ENCODE measurements at places on chromosomes 13 and 19.

DNA sequence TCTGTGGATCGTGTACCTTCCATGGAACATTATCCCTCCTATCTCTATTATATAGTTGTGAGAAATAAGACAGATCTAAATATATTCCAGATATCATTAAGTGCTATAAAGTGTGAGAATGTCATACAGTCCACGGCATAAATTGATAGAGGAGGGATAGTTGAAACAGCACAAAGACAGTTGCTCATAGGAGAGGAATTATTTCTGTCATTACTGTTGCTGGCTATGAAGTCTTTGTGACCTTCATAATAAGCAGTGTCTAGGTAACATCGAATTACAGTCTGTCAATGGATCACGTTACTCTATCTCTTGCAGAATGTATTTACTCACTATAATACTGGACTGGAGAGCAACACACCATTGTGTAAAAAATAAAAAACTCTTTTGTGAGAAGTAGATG is 671.5 kb upstream of the PCDH20 start:
- DNase-seq, result no peak

DNA sequence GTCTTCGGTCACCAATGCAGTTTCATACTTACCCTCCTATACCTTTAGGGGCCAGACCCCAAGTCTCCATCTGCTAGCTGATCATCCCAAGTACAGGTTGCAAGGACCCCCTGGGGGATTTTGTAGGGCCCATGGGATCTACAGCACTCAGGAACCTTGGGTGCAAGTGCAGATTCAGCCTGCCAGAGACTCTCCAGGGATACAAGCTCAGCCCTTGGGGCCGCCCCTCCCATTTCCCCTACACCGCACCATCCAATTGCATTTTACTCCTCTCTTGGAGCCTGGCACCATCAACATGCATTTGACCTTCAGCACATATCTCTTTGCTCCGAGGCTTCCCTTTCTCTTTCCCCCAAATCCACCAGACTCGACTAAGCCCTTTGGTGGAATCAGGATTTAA is 154.7 kb upstream of the ZNF536 start:
- DNase-seq, result no peak

DNA sequence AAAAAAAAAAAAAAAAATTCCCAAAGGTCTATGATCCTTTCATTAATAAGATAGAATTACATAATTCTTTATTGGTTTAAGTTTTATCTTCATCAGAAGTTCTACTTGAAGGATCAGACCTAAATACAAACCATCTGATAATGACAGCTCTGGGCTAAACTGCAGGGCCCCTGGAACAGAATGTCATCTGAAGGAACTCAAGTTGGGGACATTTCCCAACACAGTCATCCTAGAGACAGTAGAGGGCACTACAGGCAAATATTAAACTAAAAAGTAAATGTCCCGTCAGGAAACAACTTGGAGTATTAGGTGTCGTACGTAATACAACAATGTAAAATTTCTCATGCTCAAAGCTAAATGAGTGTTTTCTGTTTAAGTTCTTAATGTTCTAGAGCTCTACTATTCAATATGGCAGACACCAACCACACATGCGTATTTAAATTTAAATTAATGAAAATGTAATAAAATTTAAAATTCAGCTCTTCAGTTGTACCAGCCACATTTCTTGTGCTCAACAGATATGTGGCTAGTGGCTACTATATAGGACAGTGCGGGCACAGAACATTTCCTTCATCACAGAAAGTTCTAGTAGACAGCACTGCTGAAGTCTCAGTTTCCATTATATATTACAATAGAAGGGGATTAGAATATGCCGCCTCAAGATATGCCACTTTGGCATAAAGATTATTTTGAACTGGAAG is 21.8 kb upstream of the NAXD start:
- peak; percentile 66 for DNase-seq

GRCh38 chr13:96397807-96398206 is 307.9 kb downstream of the HS6ST3 start:
- DNase-seq, result no peak

GRCh38 chr13:24097667-24098066 is 62.9 kb upstream of the SPATA13 start:
- no peak for DNase-seq

DNA sequence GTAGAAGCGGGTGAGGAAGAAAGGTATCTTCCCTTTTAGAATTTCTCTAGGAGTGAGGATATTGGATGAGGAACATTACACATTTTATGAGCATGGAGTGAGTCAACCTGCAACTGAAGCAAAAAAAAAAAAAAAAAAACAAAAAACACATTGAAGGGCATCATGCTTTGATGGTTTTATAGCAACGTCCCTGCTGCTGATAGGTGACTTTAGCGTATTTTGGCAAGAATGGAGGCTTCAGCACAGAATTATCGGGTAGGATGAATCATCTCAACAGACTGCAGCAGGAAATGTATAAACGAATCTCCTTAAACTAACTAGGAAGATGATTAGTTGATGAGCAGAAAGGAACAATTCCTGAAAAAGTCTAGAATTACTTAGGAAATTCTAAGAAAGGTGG is 1359.6 kb upstream of the ATXN8OS start:
- no peak for DNase-seq

DNA sequence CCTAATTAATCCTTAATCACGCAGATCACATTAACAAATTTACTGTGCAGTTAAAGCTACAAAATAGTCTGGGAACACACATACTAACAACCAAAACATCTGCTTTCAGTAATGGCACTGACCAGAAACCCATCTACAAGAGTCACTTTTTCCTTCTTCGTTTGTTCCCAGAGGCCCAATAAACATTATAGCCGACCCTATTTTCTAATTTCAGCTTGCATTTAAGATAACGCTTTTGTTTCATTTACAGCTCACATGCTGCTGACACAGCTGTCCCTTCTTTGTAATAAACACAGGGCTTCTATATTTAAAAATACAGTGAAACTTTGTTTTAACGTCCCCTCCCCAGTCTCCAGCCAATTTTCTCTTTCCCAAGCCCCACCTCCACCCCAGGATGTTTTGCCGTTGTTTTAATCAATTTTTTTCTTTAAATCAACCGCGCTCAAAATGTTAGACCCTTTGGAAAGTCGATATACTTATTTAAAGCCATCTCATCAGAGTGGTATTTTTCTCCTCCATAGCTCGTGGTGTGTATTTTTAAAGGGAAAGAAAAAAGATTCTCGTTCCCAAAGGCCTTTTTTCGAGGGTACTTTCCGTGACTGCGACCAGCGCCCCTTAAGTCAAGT is 1.7 kb upstream of the WBP4 start:
- no peak for DNase-seq

GRCh38 chr13:72931311-72931710 is 127.5 kb upstream of the KLF5 start:
- DNase-seq, result no peak

GRCh38 chr19:46404055-46404752 is 9.2 kb downstream of the CCDC8 start:
- DNase-seq, result peak; percentile 70

DNA sequence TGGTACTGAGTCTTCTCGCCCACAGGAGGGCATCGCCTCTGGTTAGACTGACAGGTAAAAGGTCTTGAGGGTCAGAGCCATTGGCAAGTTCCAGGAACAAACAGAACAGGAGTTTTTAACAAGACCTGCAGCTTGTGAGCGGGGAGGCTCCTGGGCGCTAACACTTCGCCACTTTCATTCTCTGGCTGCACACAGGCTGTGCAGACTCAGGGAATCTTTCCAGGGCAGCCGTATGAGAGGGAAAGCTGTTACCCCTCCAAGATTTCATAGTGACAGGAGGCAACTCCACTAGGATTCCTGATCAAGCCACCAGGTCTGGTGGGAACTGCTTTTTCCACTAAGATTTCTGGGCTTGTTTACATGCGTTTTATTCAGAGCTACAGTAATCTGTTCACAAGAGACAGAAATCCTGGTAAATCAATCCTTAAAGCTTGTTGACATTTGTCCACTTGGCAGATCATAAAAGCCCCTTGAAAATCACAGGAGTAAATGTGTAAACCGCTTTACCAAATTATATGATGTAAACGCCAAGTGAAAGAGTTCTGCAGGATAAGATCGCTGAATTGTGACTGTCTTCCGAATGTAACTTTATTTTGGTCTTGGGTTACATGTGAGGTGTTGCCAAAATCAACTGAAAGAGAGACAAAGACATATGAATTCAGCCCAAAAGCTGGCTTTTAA is 190.6 kb downstream of the MZT1 start:
- no peak for DNase-seq

DNA sequence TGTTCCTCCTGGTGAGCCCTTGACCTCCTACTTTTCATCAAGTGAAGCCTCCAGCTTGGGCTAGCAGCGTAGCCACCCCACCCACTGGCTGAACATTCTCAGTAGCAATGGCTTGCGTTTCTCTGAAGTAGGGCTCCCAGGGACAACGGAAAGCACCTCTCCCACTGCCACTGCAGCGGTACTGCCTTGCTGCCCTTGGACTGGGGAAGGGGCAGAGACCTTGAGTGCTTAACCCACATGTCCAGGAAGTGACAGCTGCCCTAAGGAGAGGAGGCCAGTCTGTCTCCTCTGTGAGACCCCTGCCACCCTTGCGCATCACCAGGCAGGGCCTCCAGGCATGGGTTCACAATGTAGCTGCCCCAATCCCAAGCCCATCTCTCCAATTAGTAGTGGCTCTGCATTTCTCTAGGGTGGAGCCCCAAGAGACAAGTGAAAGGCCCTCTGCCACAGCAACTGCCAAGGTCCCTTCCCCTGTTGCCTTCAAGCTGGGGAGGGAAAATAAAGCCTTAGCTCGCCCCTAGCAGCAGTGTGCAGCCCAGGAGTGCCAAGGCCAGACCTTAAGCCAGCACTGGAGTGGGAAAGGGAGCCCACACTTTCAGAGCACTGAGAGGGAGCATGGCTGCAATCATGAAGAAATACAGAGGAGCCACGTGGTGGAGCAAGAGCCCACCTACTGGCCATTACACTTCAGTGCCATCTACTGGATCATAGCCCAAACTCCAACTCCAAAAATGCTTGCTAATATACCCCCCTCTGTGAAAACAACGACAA is 175.9 kb upstream of the TRPC4 start:
- DNase-seq, result no peak

DNA sequence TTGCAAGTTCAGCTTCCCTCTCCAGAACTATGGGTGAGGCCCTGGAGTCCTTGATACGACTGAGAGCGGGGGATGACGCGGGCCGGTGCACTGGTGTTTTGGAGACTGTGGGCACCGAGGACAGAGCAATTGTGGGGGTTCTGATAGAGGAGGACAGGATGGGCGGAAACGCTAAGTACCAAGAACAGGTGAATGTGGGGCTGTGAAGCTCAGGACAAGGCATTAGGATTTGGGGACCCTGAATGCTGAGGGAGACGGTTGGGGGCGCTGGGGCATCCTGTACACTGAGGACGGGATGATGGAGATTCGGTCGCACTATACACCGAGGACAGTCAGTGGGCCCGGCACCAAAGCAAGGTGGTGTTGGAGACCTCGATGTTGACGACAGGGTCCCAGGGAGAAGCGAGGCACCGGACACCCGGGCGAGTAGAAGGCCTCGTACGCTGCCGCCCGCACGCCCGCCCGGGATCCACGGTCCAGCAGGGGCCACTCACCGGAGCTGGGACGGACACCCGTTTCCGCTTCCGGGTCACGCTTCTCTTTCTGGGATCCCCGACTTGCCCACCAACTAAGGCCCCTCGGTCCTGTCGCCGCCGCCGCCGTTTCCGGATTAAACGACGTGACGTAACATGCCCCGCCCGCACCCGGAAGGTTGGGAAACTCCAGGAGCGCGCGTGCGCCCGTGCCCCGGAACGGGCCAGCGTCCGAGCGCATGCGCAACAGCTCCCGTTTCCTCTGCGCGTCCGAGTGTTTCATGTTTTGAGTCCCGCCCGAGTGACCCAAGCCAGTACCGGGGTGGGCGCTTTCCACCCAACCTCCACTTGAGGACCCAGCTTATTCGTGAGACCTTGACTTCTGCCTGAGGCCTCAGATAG is at the start of gene CHMP2A:
TSS of gene CHMP2A (minus strand) at position 612 of the 875 bp plus-strand sequence. CDS start 893 bp downstream, outside the sequence.
- DNase-seq, result peak; percentile 97

DNA sequence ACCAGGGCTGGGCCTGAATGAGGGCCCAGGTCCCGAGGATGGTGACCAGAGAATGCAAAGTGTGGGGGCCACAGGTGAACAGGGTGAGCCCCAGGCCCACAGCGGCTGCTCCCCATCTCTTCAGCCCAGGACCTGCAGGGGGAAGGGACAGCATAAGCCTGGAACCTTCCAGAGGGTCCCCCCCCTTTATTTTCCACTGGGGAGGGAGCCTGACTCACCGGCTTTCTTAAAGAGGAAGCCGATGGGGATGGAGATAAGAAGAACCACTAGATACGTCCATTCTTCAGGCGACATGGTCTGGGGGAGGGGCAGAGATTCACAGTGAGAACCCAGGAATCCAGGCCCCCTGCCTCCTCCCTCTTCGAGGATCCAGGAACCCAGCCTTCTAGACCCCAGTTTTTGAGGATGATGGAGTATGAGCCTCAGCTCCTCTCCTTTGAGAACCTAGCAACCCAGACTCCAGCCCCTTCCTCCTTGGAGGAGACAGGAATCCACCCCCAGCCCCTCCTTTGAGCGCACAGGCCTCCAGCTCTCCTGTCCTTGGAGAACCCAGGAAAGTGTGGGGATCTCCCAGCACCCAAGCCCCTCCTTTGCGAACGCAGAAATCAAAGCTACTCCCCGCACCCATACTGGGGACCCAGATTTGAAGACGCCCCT is 1.0 kb downstream of the MBOAT7 start:
- DNase-seq, result peak; percentile 62

GRCh38 chr13:42119875-42120274 is 71.4 kb downstream of the DGKH start:
- DNase-seq, result no peak

Measured in AG08396 (cell line).